Cerebellum (tissue), 4 donors: ENCODE measurements at places on chromosomes 5 and 9. TPM values are rescaled to one million over a fixed set of nuclear protein-coding genes. Genes with fewer than 3 reads are reported as not detected.

DNA sequence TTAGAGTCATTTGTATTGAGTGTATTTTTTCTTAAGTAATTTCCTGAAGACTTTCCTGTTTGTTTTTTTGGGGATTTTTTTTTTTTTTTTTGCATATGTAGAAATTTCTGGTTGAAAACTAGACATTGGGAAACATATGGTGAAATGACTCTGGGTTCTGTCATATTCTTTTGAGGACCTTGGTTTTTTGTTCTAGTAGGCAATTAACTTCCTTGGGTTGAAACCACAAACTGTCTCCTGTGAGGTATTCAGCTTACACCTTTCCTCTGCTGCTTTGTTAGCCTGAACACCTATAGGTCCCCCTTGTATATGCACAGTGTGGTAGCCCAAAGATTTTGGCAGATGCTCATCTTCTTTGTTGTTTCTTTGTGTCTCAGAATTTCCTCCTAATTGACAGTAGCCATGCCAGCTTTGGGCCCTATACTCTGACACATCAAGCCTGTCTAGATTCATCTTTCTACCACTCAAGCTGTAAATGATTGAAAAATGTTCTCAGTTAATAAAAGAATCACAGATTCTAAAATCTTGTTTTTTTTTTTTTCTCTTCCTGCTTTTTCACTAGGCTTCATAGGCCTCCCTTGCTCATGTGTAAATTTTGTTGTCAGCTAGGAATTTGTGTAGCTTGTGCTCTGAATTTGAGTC is 140.6 kb downstream of the COMMD10 start:
- no peak for DNase-seq

Gene GLRA1
- total RNA-seq, result 3.6 TPM

Gene PBX3
- total RNA-seq, result 123 TPM

DNA sequence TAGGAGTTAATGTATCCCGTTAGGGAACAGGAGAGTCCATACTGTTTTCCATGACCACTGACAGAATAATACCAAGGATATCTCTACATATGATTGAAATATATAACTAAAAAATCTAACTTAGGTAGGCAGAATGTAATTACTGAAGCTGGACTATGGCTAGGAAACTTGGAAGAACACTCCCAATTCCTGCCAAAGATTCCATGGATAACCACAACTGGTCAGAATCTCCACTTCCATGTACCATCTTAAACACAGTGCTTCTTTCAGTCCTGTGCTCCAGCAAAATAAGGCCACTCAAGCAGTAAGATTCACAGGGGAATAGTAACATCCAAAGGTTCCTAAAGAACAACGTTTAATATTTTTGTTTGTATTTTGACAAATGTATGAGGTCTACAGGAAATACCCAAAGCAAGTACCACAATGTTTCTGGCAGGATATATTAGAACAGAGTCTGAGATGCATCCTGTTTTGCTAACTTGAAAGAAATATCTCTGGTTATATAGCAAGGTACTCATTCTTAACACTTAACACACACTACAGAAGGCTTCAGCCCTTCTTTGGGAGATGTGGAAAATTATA is 295.0 kb downstream of the ADAMTS6 start:
- DNase-seq, result no peak

DNA sequence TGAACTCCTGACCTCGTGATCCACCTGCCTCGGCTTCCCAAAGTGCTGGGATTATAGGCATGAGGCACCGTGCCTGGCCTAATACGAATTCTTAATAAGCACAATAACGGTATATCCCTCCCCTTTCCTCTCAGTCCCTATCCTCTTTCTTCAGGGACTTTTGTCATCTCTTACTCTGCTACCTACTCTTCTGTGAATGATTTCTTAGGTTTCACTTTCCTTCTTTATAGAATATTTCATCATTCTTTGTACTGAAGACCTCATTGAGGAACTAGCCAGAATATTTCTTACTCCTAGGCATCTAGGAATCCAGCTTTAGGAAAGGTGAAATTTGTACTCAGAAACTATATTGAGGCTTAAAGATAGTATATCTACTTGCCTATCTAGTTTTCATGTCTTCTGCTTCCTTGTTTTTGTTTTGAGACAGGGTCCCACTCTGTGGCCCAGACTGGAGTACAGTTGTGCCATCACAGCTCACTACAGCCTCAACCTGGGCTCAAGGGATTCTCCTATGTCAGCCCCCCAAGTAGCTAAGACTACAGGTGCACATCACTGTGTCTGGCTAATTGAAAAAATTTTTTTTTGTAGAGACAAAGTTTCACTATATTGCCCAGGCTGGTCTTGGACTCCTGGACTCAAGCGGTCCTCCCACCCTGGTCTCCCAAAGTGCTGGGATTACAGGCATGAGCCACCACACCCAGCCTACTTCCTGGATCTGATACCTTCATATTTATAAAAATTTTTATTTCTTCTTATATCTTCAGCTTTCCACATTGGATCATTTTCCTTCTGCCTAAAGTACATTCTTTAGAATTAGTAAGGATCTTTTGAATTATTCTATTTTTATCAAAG is 69.7 kb downstream of the GPBP1 start:
- no peak for DNase-seq

- DNase-seq, result no peak
Measured at GRCh38 chr5:112616812-112617547, 120.7 kb upstream of the APC start.

DNA sequence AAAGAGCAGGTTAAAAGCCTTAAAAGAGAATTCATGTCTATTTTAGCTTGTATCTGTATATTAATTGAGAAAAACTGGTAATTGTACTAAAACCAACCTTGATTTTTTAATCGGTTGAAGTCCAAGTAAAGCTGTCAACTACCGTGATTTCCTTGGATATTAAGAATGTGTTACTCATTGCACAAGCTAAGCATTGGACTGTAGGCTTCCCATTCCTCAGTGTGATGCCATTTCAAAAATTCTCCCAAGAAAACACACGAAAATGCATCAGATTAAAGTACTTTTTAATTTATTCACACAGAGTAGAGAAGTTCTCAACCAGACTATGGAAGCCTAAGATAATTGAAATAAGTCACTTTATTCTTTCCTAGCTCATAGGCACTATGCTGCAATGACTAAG is 761.4 kb upstream of the TYRP1 start:
- DNase-seq, result no peak

- DNase-seq, result no peak
Measured at GRCh38 chr9:19416143-19416542, 7.3 kb downstream of the ACER2 start.

- no peak for DNase-seq
Measured at GRCh38 chr5:167851416-167851815, 440.0 kb upstream of the WWC1 start.

DNA sequence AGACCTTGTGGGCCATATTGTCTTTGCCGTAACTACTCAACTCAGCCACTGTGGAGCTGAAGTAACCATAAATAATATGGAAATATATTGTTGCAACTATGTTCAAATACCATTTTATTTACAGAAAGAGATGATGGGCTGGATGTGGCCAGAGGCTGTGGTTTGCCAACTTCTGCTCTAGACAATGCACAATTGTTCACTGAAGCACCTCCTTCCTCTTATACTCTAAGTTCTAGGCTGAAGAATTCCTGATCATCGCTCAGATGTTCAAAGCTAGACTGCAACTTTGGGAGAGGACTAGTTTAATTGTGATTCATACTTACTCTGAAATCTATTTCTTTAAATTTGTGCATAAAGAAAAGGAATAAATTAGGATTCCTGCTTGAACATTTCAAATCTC is 245.0 kb downstream of the TAF11L14 start:
- DNase-seq, result no peak

GRCh38 chr5:178331491-178331996 is 98.9 kb upstream of the PHYKPL start:
- DNase-seq, result peak; percentile 33

Gene ACTBL2
- not detected for total RNA-seq

DNA sequence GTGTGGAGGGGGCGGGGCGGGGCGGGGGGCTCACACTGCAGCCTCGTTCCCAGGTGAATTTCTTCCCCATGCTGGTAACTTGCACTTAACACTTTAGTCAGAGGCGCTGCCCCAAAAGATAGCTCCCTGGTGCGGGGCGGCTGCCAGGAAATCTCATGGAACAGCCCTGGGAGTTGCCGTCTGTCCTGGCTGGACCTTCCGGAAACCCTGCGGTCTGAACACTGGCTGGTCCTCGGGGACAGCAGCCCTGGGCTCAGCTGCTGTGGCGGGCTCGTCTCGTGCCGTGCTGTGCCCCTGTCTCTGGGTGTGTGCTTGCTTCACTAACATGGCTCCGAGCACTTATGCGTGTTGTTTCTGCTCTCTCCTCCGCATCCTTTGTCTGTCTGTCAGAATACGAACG is 25.8 kb downstream of the PTGES2 start:
- DNase-seq, result no peak

DNA sequence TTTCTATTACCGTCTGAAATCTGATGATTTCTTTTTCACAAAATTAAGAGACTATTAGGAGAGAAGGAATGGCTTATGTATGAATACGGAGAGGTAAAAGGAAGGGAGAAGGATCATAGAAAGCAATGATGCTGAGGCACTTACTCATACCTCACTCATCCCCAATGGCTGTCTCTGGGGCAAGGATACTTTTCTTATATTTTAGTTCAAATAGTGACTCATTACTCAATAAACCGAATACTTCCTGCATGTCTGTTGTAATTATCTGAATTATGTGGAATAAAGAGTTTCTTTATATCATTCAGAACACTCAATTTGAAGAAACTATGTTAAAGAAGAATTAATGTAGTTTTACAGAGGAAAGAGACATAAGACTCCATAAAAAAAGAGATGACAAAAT is 284.5 kb upstream of the NUDT12 start:
- no peak for DNase-seq

Gene TLX3
- 5.2 TPM for total RNA-seq

Gene ST8SIA4
- total RNA-seq, result 36.2 TPM

Gene PCDHB16
- 8.2 TPM for total RNA-seq

DNA sequence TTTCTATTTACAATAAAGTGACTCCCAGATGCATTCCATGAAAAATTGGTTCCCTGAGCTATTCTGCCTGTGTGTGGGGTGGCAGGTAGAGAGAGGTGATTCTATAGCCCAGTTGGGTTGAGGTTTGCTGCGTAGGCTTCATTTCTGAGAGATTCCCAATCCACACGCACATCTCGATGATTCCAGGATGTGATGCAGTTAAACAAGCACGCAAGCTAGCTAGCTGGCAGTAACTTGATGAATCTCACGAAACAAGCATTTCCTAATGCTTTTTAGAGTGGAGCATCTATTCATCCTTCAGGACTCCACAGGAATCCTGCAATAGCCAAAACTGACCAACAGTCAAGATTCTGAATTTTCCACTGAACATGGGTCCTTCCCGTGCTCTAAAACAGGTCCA is 43.8 kb upstream of the CER1 start:
- DNase-seq, result no peak

GRCh38 chr5:68015381-68016302 is 199.9 kb upstream of the PIK3R1 start:
- no peak for DNase-seq

Gene LOX
- 3.3 TPM for total RNA-seq

DNA sequence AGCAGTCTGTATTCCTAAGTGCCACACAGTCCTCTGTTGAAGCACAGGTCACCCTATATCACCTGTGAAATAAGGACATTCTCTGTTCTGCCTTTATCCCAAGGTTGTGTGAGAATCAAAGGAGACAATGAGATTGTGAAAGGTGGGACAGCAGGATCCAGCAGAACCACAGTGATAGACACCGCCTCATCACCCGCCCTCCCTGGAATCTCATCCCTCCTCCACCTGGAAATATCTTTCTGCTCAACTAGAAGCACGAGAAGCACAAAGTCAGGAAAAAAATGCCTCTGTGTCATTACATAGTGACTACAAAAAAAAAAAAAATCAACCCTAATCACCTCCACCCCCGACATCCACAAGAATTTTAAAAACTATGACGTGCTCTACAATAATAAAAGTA is 32.3 kb downstream of the KLHL3 start:
- DNase-seq, result no peak

Gene AGXT2
- total RNA-seq, result not detected

- DNase-seq, result no peak
Measured at GRCh38 chr9:115267790-115268189, 149.8 kb upstream of the TNC start.

Gene PAX5
- total RNA-seq, result 0.64 TPM
